Renal cortical epithelial cell (primary cell): ENCODE measurements at places on chromosomes 6 and 20.
A peak's percentile ranks its signal among the peaks of the same experiment; 100 is the strongest.

DNA sequence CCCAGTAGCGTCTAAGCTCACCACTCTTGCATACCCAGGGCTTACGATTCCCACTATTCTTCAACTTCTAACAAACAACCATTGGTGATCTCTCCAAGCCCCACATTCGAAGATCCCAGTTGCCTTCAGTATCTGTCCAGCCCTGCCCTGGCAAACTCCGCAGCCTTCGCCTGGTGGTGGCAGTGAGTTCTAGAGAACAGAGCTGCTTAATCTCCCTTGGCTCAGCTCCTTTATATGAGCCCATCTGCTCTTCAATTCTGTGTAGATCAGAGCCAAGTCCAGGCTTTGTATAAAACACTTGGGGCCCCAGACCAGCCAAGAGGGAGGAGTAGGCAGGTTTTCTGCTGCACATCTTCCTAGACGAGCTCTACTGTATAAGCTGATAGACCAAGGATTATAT, 193.3 kb downstream of the PHACTR1 start:
- no peak for DNase-seq

DNA sequence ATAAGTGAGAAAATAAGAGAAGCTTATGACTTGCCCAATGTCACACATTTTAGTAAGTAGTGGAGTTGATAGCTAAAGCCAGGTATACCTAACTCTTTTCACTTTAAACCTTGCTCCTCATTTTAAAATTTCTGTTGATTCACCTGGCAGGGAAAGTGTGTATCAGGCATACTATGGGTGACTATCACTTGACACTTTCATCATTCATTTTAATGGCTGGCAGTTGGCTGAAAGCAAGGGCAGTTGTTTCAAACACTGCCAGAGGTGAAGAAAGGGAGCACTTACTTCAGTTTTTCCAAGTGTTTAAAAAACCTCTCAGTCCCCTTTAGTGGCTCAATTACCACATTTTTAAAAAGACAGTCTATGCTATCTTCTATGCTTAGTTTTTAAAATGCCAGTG, 78.2 kb upstream of the EMILIN3 start:
- DNase-seq, result no peak

GRCh38 chr20:43825581-43825980, 89.1 kb upstream of the TOX2 start:
- DNase-seq, result peak; percentile 11

DNA sequence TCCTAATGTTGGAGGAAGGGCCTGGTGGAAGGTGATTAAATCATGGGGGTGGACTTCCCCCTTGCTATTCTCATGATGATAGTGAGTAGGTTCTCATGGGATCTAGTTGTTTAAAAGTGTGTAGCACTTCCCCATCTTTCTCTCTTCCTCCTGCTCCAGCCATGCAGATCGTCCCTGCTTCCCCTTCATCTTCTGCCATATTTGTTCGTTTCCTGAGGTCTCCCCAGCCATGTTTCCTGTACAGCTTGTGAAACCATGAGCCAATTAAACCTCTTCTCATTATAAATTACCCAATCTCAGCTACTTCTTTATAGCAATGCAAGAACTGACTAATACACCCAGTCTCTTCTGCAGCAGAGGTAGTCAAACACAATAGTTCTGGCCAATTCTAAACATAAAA, 5.4 kb downstream of the EPM2A start:
- no peak for DNase-seq

GRCh38 chr20:36573798-36574365, 485 bp downstream of the TGIF2 start:
- no peak for DNase-seq

DNA sequence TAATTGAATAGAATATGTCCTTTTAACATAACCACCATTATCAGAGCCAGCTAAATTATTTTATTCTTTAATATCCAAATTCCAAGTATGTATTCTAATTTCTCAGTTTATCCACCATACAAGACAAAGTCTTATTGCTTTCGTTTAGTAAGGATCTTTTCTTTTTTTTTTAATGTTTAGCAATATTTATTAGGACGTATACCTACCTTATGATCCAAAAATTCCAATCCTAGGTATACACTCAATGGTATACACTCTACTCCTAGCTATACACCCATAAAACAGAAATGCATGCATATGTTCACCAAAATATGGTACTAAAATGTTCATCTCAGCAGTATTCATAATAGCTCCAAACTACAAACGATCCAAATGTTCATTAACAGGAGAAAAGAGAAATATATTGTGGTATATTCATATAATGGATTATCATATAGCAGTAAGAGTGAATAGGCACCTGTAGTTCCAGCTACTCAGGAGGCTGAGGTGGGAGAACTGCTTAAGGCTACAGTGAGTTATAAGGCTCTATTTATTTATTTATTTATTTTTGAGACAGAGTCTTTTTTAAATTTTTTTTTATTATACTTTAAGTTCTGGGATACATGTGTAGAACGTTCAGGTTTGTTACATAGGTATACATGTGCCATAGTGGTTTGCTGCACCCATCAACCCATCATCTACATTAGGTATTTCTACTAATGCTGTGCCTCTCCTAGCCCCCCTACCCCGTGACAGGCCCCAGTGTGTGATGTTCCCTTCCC, 17.3 kb downstream of the TNFAIP3 start:
- DNase-seq, result no peak

- no peak for DNase-seq
Measured at GRCh38 chr6:142409794-142410193, 108.0 kb downstream of the ADGRG6 start.

DNA sequence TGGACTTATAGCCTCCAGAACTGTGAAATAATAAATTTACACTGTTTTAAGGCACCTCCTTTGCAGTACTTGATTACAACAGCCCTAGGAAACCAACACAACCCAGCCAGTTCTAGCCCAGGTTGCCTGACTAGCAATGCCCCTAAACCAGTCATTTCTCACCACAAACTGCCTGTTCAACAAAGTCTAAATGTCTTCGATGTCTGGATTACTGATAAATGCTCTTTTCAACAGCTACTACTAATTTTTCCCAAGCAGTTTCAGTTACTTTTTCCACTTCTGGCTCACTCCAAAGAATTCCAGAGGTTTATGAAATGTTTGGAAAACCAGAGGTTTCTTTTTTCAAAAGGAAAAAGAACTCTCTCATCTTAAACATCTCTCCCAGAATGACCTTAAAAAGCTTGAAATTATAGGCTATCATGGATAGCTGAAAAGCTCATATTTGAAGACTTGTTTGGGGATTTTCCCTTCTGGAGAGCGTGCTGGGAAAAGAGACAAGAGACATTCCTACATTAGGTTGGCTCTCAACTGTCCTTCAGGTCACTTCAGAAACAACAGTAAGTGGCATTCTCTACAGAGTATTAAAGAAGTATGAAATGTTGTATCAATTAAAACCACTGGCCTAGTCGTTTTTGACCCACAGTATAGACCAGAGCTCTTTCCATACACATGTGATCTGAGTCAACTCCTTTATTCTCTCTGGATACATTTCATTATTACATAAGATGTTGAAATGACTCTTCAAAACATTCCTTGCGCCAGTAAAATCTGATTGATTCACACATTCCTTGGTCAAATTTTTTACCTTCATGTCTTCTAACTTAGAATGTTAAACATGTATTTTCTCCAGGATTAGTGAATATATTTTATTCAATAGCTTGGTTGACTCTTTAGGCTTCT, 265.9 kb downstream of the COL12A1 start:
- DNase-seq, result no peak

DNA sequence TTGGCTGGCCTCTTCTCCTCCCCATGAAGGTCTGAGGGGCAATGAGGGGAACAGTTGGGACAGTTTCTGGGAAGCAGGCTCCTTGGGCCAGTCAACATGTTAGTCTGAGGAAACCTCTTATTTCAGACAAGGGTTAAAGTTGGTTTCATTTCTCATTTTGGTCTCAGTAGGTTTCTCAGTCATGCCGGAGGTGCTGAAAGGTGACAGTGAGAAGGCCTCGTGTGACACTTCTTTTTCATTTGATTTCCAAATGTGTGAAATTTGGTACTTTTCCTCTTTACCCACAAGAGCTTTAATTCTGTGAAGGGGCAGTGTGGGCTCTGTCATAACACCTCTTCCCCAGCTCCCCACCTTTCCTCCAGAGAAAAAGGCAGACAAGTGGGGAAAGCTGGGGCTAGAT, 7.5 kb upstream of the GLP1R start:
- DNase-seq, result no peak

GRCh38 chr6:132412656-132413498, 11.6 kb upstream of the MOXD1 start:
- no peak for DNase-seq

DNA sequence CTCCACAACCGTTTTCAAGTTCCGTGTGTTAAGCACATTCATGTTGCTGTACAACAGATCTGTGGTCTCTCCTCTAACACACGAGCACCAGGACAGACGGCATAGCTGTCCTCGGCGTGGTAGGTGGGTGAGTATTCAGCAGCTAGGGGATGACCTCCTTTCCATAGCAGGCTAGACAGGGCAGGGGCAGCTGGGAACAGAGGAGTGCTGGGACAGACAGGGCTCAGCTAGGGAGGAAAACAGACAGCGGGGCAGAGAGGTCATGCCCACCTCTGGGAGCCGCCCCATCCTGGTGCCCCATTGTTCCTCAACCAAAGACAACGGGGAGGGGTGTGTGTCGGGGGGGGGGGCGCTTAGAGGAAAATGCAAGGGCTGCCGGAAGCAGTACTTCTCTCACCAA, 271.5 kb upstream of the FOXQ1 start:
- DNase-seq, result no peak

DNA sequence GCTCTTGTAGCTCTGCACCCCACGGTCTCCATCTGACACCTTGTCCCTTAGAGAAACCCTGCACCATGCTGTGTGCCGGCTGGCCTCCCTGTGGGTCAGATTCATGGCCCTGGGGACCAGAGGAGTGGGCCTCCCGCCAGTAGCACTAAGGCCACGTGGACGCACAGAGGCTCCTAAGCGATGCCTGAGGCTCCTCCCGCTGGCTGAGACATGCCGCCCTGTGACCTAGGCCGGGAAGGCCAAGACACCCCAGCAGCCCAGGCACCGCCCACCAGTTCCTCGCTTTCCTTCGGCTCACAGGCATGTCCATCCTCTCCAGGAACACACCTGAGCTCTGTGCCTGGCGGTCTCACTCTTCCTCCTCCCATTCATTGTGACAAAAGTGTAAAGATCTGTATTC, 311.0 kb downstream of the THBS2 start:
- no peak for DNase-seq

- DNase-seq, result peak; percentile 57
Measured at GRCh38 chr6:139468178-139468819, 93.9 kb upstream of the CITED2 start.

DNA sequence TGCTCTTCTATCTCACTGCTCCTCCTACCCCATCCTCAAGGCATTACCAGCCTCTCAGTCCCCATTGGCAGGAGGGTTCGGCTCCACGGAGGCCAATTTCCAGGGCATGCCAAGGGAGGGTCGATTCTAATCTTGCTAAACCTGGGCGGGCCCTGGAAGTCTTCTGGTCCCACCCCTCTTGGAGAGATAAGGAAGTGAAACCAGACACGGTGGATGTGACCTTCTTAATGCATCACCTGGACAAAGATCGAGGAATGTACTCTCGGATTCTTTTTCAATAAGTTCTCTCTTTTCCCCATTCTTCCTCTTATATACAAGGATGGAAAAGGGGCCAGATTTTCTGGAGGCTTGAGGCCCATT, 112.2 kb upstream of the ARMC2 start:
- no peak for DNase-seq

GRCh38 chr20:57469418-57470211, 55.3 kb downstream of the CTCFL start:
- peak; percentile 39 for DNase-seq

- DNase-seq, result no peak
Measured at GRCh38 chr20:40883097-40883496, 145.5 kb upstream of the TOP1 start.

DNA sequence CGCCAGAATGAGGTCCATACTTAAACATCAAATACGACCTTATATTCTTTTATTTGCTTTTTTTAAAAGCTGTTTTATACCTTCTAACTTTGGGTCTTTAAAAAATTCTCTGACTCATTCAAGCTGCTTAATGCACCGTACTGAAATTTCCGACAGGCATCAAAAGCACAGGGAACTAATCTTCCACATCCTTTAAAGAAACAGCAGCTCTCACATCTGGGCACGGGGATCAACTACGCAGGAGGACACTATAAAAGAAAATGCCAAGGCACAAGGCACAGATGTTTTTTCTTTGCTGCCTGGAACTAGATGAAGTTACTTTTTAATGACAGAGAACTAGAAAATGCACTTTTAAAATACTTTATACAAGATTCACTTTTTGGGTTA, 112.4 kb upstream of the ARG1 start:
- DNase-seq, result peak; percentile 25

DNA sequence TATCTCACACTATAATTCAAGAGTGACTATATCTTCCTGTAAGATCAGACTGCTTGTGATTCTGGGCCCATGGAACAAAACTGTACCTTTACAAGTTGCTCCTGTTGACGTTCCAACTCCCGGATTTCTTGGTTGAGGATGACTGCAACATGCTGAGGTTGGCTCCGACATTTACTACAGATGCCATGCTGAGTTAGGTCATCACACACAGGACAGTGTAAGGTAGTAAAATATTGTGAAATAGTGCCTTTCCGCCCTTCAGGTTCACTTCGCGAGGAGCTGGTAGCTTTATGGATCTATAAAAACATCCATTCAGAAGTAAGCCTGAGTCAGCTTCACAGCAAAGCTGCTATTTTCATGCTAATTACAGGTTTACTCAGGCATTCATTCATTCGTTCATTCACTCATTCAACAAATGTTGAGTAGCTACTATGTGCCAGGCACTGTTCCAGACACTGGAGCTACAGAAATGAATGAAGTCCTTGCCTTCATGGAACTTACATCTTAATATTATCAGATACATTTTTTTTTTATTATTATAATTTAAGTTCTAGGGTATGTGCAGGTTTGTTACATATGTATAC, 175.7 kb downstream of the REV3L start:
- no peak for DNase-seq

GRCh38 chr6:52417675-52418111, 2.4 kb upstream of the EFHC1 start:
- peak; percentile 67 for DNase-seq
